Mucosa of descending colon (tissue), 3 donors: ENCODE measurements at places on chromosomes 6 and 20. TPM values are rescaled to one million over a fixed set of nuclear protein-coding genes. Genes with fewer than 3 reads are reported as not detected.

Gene DUSP15
- total RNA-seq = not detected

Gene NEURL2
- 4.2 TPM for total RNA-seq

Gene BMP5
- 3.4 TPM for total RNA-seq

Gene UST
- 2.1 TPM for total RNA-seq

Gene PRL
- not detected for total RNA-seq

Gene MPIG6B
- 0.48 TPM for total RNA-seq
